ENCODE measurements at places on chromosomes 16 and 17. TPM values are rescaled to one million over a fixed set of nuclear protein-coding genes. Genes with fewer than 3 reads are reported as not detected.
A peak's percentile ranks its signal among the peaks of the same experiment; 100 is the strongest.

DNAH9 gene
- not detected for total RNA-seq

TRPV3 gene
- total RNA-seq, result 0.84 TPM

SLC5A2 gene
- total RNA-seq, result not detected

CPPED1 gene
- total RNA-seq, result 14.3 TPM

DLX4 gene
- total RNA-seq, result not detected

DNA sequence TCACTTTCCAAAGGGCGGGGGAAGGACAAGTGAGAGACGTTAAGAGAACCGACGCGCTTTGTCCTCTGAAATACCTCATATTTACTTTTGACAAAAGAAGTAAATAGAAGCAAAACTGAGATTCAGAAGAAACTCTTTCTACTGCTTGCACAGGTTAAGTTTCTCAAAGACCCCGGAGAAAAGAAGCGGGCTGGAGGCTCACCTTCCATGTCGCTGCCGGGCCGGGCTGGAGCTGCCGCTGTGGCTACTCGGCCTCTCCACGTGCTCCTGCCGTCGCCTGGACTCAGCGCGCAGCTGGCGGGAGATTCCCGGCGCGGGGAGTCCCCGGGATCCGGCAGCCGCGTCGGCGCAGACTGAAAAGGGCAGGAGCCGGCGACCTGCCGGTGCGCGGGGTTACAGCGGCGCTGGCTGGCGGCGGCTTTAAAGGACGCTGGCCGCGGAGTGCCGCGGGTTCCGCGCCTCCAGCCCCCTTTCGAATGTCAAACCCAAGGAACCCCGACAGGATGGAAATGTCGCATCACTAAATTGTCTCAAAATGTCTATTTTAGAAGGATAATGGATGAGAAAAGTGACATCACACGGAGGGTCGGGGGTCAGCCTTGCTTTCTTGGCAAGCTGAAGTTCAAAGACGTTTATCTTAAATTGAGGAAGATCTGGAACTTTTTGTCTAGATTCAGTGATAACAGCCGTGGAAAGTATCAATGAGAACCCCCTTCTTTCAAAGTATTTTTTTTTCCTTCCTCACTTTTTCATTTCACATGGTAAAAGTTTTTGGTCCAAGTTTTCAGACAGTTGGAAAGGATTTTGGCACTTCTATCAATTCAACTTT is at the start of gene IKZF3:
Gene IKZF3, minus strand, starts transcription at position 395 of the 829 bp plus-strand sequence. Its CDS starts 186 bp downstream, at position 209.
- DNase-seq, result peak; percentile 75

DNA sequence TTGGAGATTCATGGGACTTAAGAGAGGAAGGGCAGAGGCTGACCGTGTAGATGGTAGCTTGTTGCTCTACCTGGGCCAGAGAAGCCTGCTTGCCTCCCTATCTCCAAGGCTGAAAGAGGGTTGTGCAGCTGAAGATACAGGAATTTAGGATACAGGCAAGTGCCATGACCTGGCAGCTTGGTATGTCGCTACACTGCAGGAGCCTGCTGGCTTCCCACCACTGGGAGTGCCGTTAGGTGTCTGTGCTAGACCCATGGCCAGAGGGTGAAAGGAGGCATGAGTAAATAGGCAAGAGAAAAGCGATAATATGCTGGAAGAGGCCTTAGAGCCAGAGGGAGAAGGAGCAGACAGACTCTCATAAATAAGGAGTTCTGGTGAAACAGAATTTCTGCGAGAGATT is 10.6 kb downstream of the NAA60 start:
- DNase-seq, result no peak

- DNase-seq, result no peak
These were observed 16.2 kb downstream of the DEXI start for GRCh38 chr16:10926094-10926493.

DNA sequence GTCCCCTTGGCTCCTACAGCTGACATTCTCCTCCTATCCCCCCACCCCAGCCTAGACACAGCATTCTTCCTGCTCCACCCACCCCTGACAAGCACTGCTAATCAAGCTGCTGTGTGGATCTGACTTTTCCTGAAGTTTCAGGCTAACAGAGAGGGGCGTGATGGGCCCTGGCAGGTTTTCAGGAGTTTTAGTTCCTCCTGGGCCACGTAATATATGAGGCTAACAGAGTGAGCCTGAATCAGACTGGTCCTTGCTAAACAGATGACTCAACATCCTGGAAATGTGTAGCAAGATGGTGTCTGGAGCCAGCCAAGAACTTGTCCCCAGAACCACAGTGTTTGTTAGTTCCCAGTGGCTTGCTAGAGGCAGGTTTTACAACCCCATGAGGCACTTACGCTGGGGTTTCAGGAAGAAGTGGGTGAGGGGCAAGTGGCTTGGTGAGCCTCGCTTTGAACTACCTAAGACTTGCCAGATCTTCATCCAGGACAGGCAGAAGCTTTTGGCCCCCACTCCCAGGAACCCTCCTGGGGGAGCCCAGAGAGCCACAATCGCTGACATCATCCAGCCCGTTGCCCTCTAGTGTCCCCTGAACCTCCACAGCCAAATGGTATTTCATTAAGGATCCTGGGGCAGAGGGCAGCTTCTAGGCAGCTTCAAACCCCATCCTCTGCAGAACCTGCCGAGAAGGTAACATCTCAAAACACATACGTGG is 15.9 kb downstream of the TMEM92 start:
- peak; percentile 82 for DNase-seq

DNA sequence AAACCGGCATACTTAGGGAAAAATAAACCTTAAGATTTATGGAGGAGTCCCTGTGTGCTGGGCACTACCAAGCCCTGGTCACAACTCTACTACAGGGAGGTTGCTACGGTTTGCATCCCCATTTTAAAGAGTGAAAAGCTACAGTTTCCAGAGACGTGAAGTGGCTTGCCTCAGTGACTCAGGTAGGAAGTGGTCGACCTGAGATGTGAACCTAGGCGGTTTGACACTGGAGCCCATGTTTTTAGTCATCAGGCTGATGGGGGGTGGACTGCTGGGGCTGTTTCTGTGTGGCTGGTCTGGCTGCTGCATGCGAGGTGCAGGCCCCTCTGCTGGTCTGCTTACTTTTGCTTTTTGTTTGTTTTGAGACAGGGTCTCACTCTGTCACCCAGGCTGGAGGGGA is 6.6 kb downstream of the COX6A2 start:
- DNase-seq, result no peak

- no peak for DNase-seq
These were observed 18.7 kb upstream of the ARHGAP17 start for GRCh38 chr16:25033852-25034251.

GRCh38 chr17:17398943-17399926 is 77.6 kb upstream of the MED9 start:
- peak; percentile 57 for DNase-seq

GRCh38 chr16:89924297-89924924 is 1.3 kb downstream of the TUBB3 start:
- no peak for DNase-seq

DNA sequence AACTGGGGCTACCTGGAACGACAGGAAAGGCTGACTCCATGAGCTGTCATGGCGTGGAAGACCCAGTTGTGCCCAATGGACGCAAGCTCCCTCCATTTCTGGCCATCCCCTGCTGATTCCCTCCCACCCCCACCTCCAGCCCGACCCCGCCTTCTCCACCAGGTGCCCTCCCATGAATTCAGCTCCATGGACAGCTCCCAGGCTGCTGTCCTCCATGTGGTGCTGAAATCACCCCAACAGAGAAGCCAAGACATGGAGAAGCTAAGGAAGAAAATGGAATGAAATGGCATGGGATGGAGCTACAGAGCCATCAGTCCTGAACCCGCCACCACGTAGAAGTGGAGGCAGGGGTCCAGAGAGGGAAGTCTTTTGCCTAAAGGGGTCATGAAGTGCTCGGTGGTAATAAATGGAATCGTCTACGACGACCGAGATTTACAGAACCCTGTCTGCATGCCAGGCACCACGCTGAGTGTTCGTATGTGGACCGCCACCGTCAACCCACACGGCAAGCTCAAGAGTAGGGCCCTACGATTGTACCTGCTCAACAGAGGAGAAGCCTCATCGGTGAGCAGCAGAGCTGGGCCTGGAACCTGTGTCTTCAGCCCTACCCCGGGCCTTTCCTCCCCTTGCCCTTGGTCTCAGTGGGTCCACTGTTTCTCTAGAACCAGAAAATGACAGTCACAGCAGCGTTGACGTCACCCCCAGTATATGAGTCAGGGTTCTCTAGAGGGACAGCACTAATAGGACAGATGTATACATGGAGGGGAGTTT is 9.3 kb upstream of the ZC3H18 start:
- DNase-seq, result peak; percentile 22

DNA sequence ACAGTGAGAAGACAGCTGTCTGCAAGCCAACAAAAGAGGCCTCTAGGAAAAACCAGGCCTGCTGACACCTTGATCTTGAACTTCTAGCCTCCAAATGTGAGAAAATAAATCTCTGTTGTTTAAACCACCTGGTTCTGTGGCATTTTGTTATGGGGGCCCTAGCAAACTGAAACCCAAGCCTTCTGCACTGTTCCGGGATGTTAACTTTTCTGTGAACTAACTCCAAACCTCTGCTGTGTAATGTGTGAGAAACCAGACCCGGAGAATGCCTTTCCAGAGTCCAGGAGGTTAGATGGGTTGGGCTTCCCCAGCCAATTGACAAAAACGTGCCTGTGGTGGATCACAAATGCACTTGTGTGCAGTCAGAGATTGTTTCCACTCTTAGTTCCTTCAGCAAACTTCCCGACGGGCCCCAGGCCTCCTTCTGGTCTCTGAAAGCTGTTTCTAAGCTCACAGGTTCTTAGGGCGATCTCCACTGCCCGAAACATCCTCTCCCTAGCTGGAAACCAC is 13.6 kb upstream of the GGA2 start:
- no peak for DNase-seq

DNA sequence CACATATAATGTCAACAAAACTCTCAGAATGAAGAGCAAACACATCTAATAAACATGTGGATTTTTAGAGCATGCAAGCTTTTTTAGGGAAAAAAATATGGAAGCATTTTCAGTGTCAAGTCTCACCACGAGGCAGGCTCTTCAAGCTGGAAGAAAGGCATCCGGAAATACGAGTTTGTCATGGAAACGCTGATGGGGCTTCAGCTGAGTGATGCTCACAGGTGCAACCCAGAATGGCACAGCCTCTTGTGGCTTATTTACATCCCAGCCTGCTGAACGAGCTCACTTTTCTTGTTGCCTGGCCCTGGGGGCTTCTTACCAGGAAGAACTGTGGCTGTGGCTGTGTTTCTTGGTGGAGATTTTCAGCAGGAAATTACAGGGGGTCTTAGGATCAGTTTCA is 24.1 kb upstream of the DYNLL2 start:
- DNase-seq, result no peak

GRCh38 chr17:82655523-82655922 is 7.3 kb upstream of the WDR45B start:
- no peak for DNase-seq

- no peak for DNase-seq
These were observed 23.3 kb downstream of the SHISA6 start for GRCh38 chr17:11264183-11264871.

GRCh38 chr16:4293822-4294457 is 21.1 kb upstream of the TFAP4 start:
- no peak for DNase-seq

DNA sequence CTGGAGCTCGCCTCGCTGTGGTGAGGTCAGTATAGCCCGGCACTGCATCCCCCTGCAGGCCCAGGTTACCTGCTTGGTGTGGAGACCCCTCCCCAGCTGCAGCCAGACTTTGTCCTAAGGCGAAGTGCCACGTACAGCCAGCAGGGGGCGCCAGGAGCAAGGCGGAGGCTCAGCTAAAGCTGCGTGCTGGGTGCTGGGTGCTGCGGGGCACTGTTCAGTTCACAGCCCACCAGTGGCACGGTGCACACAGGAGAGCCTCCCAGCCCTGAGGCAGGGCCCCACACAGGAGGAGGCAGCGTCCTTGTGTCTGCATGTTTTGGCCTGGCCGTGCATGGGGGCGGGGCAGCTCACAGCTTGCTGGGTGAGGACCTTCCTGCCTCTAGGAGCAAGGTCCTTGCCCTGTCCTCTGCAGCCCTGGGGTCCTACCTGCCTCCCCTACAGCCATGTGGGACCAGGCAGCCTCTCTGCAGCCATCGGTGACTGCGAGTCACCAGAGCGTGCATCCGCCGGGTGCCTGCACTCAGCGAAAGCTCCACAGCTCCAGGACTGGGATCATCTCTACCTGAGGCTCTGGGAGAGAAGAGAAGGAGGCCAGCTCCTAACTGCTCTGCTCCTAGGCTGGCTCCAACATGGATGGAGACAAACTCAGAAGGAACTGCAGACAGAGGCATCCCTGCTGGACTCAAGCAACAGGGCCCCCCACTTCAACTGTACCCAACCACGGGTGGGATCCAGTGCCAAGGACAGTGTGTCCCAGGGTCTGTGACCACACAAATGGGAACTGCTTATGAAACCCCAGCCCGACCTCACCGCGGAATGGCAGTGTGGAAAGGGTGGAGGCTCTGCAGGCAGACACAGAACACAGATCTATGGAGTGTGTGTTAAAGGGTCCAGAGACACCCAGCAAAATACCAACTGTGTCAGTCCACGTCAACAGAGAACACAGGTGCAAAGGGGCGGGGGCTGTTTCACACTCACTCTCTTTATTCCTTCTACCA is 19.0 kb downstream of the SLC7A5 start:
- peak; percentile 86 for DNase-seq

- no peak for DNase-seq
These were observed 63.7 kb downstream of the FOXL1 start for GRCh38 chr16:86642087-86642486.

GRCh38 chr16:14369734-14370598 is 260.1 kb downstream of the PARN start:
- peak; percentile 81 for DNase-seq

- no peak for DNase-seq
These were observed 6.0 kb upstream of the KRT38 start for GRCh38 chr17:41446806-41447205.

GRCh38 chr16:63653044-63653839 is 1468.6 kb downstream of the CDH11 start:
- DNase-seq, result no peak

GRCh38 chr17:78852709-78853121 is 12.1 kb upstream of the USP36 start:
- DNase-seq, result no peak

DNA sequence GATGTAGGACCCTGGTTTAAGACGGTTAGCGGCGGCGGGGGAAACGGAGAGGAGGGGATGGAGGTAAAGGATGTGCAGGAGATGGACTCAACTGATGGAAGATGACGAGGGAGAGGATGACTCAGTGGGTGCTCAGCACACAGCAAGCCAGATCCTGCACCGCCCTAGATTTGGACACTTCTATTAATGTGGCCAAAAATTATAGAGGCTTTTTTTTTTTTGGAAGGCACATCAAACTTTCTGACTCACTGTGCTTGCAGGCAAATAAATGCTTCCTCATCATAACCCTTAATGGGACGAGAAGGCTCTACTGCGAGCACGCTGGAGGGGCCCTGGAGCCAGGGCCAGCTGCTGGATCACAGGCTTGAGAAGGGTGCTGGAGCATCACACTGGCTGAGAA is 36.0 kb downstream of the RTN4RL1 start:
- no peak for DNase-seq

DNA sequence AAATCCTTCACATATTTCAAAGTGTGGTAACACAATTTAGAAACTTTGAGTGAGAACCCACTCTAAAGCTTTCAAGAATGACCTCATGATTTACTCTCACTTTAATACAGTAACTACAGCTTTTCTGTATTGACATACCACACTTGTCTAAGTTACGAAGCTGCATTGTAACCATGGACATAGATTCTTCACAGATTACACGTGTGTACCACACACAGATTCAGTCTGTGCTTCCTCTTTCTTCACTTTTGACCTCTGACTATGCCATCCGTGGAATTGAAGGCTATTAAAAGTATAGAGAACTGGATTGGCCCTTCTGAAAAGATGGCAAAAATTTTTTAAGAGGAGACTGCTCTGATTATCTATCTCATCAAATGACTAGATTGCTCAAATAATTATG is 172.7 kb downstream of the TANC2 start:
- DNase-seq, result no peak

Data from Right ventricle myocardium inferior (tissue), 1 donor.